NCI-H187 (cell line): ENCODE measurements at places on chromosomes 4 and X.

DNA sequence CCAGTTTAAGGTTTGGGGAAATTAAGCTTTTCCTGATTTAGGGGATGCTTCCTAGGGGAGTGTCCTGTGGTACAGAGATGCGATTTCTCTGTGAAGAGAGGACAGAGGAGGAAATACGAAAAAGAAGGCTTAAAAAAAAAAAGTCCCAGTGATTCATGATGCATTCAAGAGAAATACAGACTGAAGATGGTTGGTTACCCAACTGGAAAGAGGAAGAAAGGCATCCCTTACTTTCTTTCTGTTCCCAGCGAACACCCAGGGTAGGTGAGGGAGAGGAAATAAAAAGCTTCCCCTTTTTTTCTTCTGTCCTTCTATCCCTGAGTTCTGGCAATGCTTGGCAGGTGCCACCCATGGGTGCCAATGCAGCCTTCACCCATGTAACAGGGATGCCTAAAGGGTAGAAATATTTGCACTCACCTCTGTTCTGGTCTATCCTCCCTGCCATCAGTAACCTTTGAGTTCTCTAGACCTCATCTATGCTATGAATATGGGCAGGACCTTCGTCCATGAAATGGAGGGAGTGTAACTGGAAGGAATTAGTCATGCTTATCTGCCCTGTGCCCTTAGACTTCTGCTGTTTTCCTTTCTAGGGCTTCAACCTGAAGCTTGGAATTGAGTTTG, 230.1 kb upstream of the GALNTL6 start:
- no peak for DNase-seq

DNA sequence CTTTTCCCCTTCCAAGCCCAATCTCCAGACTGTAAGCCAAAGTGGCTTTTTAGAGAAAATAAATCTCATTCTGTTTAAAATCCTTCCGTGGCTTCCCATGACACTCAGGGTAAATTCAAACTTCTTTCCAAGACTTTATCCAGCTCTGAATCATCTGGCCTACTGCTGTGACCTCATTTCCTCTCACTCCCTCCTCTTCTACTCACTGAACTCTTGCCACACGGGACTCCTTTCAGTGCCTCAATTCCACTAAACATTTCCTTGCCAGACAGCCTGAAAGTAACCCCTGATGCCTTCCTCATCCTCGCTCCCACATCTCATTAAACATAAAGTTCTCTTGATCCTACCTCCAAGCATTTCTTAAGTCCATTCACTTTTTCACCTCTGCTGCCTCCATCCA, 27.8 kb upstream of the RNF128 start:
- DNase-seq = no peak

DNA sequence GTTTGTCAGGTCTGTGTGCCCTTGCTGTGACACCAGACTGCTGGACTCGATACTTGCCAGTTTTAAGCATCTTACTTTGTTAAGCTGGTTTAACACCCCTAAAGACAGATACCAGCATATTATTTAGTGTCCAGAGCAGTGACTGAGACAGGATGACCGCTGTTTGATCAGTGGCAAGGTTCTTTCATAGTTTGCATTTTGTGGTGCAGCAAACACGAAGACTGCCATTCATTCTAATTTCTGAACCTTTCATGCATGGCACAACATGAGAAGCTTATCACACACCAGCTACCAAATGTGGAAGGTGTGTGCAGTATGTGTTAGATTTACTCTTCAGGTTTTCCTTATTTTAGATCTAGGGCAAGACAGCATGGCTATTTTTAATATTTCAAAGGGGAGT, 28.2 kb downstream of the JADE1 start:
- no peak for DNase-seq

- no peak for DNase-seq
Observed at GRCh38 chr4:79661196-79661595, 253.2 kb upstream of the GK2 start.

GRCh38 chr4:150355858-150356455, 226.0 kb upstream of the MAB21L2 start:
- DNase-seq = no peak

- no peak for DNase-seq
Observed at GRCh38 chrX:2552621-2553201, 51.9 kb upstream of the DHRSX start.

- no peak for DNase-seq
Observed at GRCh38 chr4:43682551-43682950, 766.1 kb downstream of the KCTD8 start.

DNA sequence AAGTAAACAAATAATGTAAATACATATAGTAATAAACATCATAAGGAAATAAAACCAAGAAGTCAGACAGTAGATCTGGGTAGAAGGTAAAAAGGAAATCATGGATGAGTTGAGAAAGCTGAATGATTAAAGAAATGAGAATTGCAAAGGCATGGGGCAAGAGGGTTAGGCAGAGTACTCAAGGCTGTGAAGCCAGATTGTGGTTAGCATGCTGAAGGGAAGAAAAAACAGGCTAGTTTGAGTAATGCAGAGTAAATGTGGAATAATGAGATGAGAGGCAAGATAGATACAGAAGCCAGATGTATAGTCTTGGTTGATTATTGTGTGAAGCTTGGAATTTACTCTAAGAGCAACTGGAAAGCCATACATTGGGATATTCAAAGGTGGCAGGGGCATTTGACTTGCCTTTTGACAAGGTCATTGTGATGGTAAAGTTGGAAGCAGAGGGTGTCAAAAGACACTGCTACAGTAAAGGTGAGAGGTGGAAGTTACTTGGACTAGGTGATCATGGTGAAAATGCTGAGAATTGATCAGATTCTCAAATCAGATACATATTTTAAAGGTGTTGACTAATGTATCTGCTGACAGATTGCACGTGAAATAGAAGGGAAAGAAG, 307.0 kb downstream of the FSTL5 start:
- DNase-seq = no peak

DNA sequence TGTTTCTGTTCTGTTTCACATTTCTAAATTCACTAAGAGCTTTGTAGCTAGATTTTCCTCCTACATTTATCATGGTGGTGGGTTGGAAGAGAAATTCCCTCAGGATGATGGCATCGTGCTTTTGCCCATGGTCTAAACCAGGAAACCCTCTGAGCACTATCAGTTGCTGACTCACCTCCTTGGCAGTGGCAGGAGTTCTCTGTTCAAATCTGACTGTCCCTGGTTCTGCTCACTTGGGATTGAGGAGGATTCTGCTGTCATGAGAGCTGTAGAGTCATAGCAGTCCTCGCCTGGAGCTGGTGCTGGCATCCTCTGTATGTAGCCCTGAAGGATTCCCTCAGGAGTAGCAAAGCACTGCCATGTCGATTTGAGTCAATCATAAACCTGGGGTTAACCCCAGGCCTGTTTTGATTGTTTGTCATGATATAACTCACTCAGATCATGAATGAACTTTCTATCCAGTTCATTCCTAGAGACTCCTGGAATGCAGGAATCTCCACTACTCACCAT, 9.4 kb downstream of the TEX13A start:
- DNase-seq = no peak

- no peak for DNase-seq
Observed at GRCh38 chr4:132195176-132195575, 953.9 kb upstream of the PCDH10 start.

DNA sequence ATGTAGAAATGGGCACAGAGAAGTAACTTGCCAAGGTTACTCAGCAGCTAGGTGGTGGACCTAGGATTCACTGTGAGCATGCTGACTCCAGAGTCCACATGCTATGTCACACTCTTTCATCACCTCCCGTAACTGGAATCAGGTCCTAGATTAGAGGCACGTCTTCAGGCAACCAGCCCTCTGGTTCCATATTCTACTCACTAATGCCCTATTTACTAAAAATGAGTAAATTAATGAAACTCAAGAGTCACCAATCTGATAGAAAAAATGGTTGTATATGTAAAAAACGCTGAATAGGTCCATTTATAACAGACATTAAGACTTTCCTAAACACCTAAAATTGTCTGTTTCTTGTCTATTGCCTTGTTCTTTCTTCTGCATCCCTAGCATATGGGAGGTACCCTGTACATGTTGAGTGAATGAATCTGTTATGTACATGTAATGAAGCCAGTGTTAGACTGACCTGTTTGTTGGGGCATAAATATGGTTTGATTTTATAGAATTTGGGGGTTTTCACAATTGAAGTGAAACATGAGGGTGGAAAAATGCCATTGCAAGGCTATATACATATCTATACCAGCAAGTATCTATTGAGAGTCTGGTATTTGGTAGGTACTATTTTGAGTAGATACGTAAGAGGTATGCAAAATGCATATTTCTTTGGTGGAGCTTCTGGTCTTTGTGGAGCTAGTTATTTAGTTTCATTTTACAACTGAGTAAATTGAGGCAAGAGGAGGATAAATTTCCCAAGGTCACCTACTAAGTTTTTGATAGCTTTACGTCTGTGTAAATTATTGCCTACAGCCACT, 7.5 kb upstream of the RUFY3 start:
- DNase-seq = no peak
